ENCODE measurements at places on chromosomes 16 and 17.

GRCh38 chr16:30186782-30187555 lies 3.6 kb downstream of the CORO1A start:
- peak; percentile 77 for DNase-seq

GRCh38 chr17:27469256-27469655 lies 13.0 kb downstream of the KSR1 start:
- DNase-seq: no peak

DNA sequence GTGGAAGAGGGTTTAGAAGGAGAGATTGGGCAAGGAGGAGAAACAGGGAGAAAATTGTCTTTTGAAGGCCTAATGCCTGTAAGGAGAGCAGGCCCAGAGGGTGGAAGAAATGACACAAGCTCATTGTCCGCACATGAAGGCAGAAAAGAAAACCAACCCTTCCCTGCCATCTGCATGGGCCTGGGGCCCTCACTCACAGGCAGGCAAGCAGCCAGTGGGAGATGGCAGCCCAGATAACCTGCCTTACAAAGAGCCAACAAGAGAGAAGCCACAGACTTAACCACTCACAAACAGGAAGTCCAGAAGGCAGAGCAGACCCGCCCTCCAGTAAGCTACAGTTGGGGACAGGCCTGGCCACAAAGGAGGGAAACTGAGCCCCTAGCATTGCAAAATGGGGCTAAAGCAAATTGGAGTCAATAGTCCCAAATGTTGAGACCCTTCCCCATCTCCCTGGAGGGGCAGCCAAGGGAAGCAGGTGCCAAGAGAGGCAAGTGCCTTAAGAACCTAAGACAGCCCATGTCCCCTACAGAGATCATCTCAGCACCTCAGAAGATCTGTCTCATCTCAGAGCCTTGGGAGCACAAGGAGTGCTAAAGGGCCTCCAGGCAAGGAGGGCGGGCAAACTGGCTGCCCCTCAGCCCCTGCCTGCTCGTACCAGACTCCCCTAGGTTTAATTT lies 7.3 kb upstream of the TSPOAP1 start:
- peak; percentile 70 for DNase-seq

GRCh38 chr17:55765472-55765871 lies 14.6 kb downstream of the PCTP start:
- DNase-seq: no peak

- DNase-seq: peak; percentile 95
These were observed 58.2 kb upstream of the RPH3AL start for GRCh38 chr17:410543-411401.

DNA sequence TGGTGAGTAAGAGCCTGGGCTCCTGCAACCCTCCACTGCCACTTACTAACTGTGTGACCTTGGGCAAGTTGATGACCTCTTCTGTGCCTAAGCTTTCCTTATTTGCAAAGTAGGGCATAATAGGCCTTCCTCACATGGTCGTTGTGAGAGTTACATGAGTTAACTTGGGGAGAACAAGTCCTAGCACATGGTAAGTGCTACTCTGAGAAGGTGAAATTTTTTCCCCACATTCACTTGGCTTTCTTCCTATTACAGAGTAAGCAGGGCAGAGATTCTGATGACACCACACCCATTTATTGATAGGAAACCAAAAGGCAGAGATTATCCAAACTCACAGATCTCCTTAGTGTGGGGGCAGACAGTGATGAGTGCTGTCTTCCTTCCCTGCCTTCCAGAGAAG lies 1.6 kb downstream of the KCNH4 start:
- DNase-seq: no peak

DNA sequence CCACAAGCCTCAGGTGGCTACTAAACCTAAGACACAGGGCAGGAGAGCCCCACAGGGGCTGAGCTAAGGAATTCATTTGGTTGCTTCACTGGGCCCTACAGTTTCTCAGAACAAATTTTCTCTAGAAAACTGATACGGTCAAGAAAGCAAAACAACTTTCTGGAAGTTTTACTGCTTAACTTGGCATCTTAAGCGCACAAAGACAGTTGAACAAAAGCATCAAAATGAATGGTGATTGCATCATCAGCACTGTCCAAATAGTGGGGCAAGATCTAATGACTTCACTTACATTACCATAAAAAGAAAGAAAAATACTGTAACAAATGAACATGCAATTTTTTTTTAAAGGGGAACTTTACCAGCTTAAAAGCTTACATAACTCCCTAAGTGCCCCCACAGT lies 47.6 kb downstream of the XPO6 start:
- DNase-seq: no peak

GRCh38 chr16:48378276-48378675 lies 6.9 kb downstream of the SIAH1 start:
- DNase-seq: no peak

DNA sequence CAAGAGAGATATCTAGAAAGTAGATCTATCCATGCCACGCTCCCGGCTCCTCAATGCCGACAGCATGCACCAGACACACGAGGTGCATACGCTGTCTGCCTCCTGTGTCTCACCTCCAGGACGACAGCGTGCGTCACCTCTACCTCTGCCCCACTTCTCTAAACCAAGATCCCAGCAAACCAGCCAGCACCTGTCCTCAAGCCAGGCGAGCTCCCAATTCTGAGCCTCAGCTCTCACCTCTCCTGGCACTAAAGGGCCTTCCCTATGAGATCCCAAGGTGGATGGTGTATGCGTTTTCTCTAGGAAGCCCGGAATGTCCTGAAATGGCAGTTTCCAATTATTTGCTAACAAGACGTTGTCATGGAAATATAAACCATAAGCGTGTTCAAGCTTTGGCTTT lies 36.2 kb upstream of the RCVRN start:
- no peak for DNase-seq

DNA sequence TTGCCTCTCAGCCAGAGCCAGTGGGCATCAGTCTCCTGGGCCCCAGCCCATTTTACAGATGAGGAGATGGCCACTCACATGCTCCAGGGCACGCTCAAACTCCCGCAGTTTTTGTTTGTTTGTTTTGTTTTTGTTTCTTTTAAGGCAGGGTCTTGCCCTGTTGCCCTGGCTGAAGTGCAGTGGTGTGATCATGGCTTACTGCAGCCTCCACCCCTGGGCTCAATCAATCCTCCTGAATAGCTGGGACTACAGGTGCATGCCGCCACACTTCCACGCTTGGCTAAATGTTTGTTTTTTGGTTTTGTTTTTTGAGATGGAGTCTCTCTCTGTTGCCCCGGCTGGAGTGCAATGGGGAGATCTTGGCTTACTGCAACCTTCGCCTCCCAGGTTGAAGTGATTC lies 3.5 kb downstream of the E4F1 start:
- DNase-seq: no peak

GRCh38 chr17:14094676-14095601 lies 25.6 kb downstream of the COX10 start:
- DNase-seq: no peak

- no peak for DNase-seq
These were observed 2.7 kb upstream of the DHRS7B start for GRCh38 chr17:21124086-21124485.

GRCh38 chr17:79837888-79838521 lies 1.2 kb downstream of the CBX4 start:
- DNase-seq: peak; percentile 78

DNA sequence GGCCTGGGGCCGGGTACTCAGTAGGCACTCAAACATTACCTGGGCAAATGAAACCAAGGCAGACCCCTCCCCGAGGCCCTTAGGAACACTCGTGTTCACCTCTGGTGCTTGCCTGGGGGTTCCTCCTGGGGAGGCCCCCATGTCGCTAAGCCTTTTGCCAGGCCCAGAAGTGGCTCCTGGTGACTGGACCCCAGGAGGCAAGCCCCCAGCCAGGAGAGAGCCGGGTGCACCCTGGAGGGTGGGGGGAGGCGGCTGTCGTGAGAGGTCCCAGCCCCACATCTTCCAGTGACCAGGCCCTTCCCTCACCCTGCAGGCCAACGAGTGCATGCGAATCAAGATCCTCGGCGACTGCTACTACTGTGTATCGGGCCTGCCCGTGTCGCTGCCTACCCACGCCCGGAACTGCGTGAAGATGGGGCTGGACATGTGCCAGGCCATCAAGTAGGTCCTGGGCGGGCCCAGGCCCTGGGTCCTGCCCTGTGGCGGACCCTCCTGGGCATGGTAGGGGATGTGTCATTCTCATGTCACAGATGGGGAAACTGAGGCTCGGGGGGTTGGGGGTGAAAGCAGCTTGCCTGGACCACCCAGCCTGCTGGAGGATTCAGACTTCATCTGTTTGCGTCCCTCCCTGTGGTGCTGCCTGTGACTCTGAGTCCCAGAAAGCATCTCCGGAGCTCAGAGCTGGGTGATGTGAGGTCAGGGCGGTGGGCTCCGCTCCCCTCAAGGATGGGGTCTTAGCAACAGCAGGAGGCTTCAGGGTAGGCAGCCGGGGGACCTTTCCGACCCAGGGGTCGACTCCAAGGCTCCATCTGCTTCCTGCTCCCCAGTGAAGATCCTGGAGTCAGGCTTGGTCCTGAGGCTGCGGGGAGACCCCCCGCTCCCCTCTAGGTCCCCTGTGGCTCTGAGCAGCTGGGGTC lies 32.5 kb downstream of the ADCY7 start:
- no peak for DNase-seq

DNA sequence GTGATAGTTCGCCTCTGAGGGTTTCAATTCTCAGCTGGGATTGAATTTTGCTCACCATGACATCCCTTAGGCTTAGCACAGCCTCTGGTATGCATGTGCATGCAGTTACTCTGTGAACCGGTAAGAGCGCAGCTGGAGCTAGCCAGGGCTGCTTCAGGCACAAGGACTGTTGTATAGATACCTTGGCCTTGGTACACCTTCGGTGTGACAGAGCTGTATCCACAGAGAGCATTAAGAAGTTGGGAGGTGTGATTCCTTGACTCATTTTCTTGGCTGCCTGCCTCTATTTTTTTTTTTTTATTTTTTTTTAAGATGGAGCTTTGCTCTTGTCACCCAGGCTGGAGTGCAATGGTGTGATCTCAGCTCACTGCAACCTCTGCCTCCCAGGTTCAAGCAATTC lies 2.2 kb upstream of the NUTF2 start:
- DNase-seq: no peak

GRCh38 chr17:75442168-75443103 lies 14.0 kb upstream of the TMEM94 start:
- DNase-seq: no peak

GRCh38 chr16:23020084-23020483 lies 129.2 kb downstream of the USP31 start:
- DNase-seq: no peak

DNA sequence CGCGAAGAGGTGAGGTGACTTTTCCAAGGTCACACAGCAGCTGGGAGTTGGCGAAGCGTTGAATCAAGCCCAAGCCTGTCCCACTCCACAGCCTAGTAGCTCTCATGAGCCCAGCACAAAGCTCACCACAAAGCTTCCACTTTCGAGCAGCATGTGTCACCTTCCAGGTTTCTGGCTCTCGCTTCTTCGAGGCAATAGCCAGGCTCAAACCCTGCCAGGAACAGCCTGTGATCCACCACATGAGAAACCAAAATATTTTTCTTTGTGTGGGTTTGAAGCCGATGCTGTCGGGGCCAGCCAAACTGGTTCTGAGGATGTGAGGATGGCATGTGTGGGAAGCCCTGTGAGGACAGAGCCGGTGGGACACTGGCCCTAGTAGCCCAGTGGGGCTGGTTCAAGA lies 68.1 kb downstream of the COG7 start:
- no peak for DNase-seq

GRCh38 chr17:68346448-68346847 lies 55.2 kb downstream of the ARSG start:
- DNase-seq: peak; percentile 67

DNA sequence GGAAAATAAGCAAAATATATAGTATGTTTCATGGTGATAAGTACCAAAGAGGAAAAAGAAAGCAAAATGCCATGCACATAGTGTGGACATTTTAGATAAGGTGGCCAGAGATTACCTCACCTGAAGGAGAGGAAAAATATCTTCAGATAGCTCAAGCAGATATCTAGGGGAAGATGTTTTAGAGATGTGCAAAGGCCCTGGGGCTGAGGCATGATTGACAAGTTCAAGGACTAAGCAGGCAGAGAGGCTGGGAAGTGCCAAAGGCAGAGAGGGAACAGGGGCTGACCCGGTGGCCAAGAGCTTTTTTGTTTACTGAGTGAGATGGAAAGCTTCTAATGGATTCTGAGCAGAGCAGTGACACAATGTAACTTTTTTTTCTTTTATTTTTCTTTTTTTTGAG lies 4.4 kb upstream of the MT4 start:
- DNase-seq: no peak

GRCh38 chr17:20800146-20800545 lies 220.6 kb downstream of the CDRT15L2 start:
- no peak for DNase-seq

- peak; percentile 86 for DNase-seq
These were observed 129.5 kb downstream of the ANKRD11 start for GRCh38 chr16:89360760-89361435.

DNA sequence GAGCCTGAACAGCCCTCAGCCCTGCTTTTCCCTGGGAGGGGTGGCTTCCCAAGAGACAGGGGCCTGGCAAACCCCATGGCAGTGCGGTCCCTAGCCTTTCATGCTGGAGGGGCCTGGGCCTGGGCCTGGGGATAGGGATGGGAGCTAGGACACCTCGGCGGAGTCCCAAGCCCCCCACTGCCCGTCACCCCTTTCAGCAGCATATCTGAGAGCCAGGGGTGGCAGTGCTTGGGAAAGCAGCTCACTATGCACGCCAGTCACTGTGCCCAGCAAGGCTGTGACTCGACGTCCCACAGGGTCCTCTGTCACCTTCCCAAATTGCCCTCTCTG lies 612 bp upstream of the SLC47A2 start:
- no peak for DNase-seq

DNA sequence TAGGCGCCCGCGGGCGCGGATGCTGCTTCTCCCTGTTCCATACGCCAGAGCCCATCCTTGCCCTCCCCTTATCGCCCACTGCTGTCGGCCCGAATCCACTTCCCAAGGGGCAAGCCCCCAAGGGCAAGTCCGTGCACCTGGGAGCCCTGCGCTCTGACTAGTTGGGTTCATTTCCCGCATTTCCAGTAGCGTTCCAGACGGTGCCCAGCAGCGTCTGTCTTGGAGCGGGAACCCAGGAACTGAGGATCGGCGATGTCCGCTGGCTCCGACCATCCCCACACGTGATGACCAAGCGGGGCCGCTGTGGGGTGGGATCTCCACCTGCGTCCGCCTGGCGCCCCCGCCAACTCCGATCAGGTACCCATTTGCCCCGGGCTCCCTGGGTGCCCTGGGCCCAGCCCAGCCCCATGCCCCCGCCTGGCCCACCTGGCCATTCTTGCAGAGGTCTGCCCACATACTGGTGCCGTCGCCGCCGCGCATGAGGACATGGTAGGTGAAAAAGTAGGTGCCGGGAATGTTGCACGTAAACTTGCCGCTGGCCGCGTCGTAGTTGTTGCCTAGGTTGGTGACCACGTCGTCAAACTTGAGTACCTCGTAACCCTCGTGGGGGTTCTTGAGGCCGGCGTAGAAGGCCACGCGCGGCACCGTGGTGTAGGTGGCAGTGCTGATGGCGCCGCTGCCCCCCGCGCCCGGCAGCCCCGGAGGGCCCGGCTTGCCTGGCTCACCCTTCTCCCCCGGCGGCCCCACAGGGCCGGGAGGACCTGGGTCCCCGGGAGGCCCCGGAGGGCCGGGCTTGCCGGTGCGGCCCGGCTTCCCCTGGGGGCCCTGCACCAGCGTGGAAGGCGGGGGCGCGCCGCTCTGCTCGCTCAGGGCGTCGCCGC lies 837 bp downstream of the C1QL1 start:
- DNase-seq: no peak

- DNase-seq: no peak
These were observed 48.0 kb downstream of the SRL start for GRCh38 chr16:4193920-4194319.

GRCh38 chr16:59878479-59878878 lies 1144.4 kb upstream of the GOT2 start:
- no peak for DNase-seq
